ENCODE measurements at places on chromosomes 4 and X. TPM values are rescaled to one million over a fixed set of nuclear protein-coding genes. Genes with fewer than 3 reads are reported as not detected.
A peak's percentile ranks its signal among the peaks of the same experiment; 100 is the strongest.

DNA sequence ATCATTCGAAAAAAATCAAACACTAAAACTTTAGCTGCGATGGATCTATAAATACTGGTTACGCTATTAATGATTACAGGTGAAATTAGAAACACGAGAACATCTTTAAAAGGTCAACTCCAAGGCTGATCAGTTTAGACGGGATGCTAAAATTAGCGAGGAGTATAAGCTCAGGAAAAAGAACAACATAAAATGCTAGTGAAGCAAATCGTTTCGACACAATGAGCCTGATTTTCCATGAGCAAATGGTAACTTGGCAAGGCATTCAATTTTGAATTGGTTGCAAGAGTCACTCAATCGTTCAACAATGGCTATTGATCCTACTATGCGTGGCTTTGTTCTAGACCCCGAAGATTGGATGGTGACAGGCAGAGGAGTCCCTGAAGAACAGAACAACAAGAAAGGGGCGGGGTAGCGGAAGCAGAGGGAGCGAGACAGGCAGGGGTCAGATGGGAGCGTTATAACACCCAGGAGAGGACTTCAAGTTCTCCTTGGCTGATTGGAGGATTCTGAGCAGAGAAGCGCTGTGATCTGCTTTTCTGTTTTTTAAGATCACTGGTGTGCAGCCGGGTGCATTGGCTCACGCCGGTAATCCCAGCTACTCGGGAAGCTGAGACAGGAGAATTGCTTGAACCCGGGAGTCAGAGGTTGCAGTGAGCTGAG is 146.5 kb downstream of the RBM47 start:
- H3K36me3 ChIP-seq: no peaks in the 10 kb centered on the region
- H3K27me3 ChIP-seq: no peaks in the 10 kb centered on the region
- DNase-seq: no peak
- no peak overlapping the region for H3K27ac ChIP-seq
- H3K4me1 ChIP-seq: no peaks in the 10 kb centered on the region

GRCh38 chrX:69126642-69127041 is 38.6 kb downstream of the PJA1 start:
- no peak overlapping the region for H3K4me3 ChIP-seq
- H3K4me1 ChIP-seq: no peaks in the 10 kb centered on the region
- DNase-seq: no peak
- peaks cover 28% of the 10 kb centered on the region for H3K27me3 ChIP-seq

DNA sequence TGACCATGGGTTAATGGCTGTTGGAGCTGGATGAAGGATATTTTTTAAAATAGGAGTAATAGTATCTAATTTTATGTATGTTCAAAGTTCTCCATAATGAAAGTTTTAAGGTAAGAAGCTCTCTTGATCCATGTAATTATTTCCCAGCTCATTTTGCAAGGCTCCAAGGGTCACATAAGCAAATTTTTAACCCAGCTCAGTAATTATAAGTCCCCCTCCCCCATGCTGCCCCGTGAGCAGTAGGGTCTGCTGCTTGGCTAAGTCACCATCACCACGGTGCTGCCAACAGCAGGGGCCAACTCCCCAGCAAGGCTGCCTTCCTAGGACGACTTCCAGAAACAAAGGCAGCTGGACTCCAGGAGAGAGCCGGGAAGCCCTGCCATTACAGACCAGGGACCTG is 340.0 kb downstream of the FBXW7 start:
- DNase-seq: no peak
- no peak overlapping the region for H3K27ac ChIP-seq
- no peaks in the 10 kb centered on the region for H3K27me3 ChIP-seq
- no peaks in the 10 kb centered on the region for H3K4me1 ChIP-seq
- no peak overlapping the region for H3K4me3 ChIP-seq

SYN1 gene
- polyA plus RNA-seq: 0.02 TPM

GRCh38 chrX:53288189-53288588 is 6.8 kb upstream of the IQSEC2 start:
- no peaks in the 10 kb centered on the region for H3K27me3 ChIP-seq
- peak overlapping the region; percentile 21 for H3K4me3 ChIP-seq
- DNase-seq: peak; percentile 81
- H3K27ac ChIP-seq: peak overlapping the region; percentile 83

GRCh38 chr4:188573104-188573503 is 433.9 kb downstream of the TRIML1 start:
- no peak overlapping the region for H3K4me3 ChIP-seq
- no peak for DNase-seq
- no peaks in the 10 kb centered on the region for H3K27me3 ChIP-seq
- no peaks in the 10 kb centered on the region for H3K36me3 ChIP-seq
- H3K27ac ChIP-seq: no peak overlapping the region
- no peaks in the 10 kb centered on the region for H3K4me1 ChIP-seq

FAM241A gene
- 0.44 TPM for polyA plus RNA-seq

DNA sequence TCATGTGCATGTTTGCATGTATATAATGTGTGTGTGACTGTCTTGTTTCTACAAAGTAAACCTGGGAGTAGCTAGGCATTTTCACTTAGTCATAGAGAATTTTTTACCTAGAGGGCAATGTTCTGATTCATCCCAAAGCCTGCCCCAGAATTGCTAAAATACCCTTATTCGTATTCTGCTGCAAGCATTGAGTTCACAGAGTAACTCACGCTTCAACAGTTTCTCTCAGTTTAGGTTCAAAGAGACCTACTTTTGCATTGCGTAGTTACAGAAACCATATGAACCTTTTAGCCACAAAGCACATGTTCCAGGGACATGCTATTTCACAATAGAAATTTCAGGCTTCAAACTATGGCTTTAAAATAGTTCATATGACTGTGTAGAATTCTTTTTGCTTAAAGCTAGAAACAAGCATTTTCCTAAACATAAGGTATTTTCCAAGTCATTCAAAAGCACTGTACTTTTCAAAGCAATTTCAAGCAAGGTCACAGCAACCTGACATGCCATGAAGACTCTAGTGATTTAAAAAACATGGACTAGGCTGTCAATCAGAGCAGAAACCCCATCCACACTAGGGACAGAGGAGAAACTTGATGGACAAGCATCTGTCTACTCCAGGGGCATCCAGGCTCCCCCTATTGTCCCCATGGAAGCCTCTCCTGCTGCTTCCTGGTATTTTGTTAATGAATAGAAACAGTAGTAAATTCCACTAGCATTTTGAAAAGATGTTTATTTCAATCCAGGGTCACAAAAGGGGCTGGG is 81.5 kb upstream of the MAPK10 start:
- H3K27me3 ChIP-seq: no peaks in the 10 kb centered on the region
- H3K4me1 ChIP-seq: no peaks in the 10 kb centered on the region
- H3K27ac ChIP-seq: no peak overlapping the region
- no peaks in the 10 kb centered on the region for H3K36me3 ChIP-seq
- peak; percentile 14 for DNase-seq

DNA sequence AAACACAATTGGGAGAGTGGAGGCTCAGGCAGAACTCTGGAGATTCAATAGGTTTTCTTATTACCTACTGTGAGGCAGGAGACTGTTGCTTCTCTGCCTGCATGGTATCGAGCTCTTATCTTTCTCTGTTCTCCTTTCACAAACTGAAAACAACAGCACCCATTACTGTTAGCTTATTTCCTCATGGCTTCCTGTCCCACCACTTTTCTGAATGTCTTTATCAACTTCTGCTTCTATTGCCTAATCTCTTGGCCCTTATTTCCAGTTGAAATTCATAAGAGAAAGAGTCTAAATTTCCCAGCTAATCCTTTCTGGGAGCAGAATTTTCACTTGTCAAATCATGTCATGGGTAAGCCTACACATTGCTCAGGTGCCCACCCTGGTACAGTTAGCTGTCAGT is 46.8 kb upstream of the NDST3 start:
- H3K36me3 ChIP-seq: no peaks in the 10 kb centered on the region
- no peak for DNase-seq
- H3K4me3 ChIP-seq: no peak overlapping the region
- no peaks in the 10 kb centered on the region for H3K27me3 ChIP-seq
- no peak overlapping the region for H3K27ac ChIP-seq

DNA sequence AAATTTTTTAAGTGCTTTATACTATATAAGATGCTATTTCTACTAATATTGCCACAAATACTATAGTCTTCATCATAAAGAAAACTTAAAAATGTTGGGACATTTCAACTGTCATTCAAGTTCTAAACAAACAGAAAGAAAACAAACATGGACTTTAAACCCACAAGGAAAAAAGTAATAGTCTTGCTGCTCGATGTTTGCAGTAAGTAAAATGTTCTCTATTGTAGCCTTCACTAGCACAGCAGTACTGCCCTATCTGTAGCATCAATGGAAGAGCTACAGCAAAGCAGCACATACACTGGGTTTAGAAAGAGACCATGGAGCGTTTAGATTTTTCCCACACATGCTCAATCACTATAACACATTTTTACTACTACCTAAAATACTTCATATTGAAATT is 146.8 kb downstream of the KLHL13 start:
- H3K27ac ChIP-seq: no peak overlapping the region
- no peak for DNase-seq
- no peak overlapping the region for H3K4me3 ChIP-seq
- H3K36me3 ChIP-seq: peaks cover 3% of the 10 kb centered on the region

FIP1L1 gene
- polyA plus RNA-seq: 20.3 TPM

PPP1R2C gene
- polyA plus RNA-seq: not detected

SLC25A5 gene
- 387 TPM for polyA plus RNA-seq

DNA sequence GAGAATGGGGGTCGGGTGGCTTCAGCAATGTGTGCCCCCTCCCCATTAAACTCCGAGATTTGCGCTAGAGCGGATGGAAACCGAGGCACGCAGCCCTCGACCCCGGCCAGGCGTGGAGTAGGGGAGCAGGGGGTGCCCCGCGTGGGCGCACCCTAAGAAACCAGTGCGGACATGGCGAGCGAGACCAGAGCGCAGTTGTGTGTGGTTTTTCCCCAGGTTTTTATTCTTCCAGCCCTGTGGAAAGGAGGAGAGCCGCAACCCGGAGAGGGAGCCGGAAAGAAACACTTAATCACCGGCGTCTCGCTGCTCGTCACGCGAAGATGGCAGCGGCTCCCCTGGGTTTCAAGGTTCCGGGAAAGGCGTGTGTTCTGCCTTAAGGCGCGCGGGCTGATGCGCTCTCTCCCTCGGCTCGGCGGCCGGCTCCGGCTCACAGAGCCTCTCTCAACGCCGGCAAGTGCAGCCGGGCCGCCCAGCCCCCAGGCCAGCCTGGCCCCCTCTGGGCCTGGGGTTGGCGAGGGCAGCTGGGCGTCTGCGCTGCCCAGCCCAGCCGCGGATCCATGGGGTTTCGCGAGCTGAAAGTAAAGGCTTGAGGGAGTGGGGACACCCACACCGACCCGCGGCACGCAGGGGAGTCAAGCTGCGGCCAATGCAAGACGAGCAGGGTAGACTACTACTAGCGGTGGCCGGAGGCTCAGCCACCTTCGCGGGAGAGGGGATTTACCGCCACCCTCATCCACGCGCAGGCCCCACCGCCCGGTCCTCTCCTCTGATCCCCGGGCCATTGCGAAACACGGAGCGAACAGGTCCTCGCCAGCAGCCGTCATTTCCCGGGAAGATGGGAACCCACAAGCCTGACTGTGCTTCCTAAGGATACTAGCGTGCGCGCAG is 74.0 kb upstream of the BCOR start:
- H3K27me3 ChIP-seq: peaks cover 44% of the 10 kb centered on the region
- H3K27ac ChIP-seq: no peak overlapping the region
- peaks cover 49% of the 10 kb centered on the region for H3K4me1 ChIP-seq
- no peaks in the 10 kb centered on the region for H3K36me3 ChIP-seq

TLR1 gene
- polyA plus RNA-seq: not detected

MAGEC3 gene
- 0.91 TPM for polyA plus RNA-seq

- no peaks in the 10 kb centered on the region for H3K36me3 ChIP-seq
- DNase-seq: no peak
- peaks cover 9% of the 10 kb centered on the region for H3K27me3 ChIP-seq
- no peak overlapping the region for H3K4me3 ChIP-seq
- no peaks in the 10 kb centered on the region for H3K4me1 ChIP-seq
- H3K27ac ChIP-seq: no peak overlapping the region
These were observed 836 bp downstream of the BTK start for GRCh38 chrX:101385026-101385684.

GRCh38 chr4:7270121-7270520 is 77.8 kb downstream of the SORCS2 start:
- H3K4me1 ChIP-seq: no peaks in the 10 kb centered on the region
- no peaks in the 10 kb centered on the region for H3K27me3 ChIP-seq

DNA sequence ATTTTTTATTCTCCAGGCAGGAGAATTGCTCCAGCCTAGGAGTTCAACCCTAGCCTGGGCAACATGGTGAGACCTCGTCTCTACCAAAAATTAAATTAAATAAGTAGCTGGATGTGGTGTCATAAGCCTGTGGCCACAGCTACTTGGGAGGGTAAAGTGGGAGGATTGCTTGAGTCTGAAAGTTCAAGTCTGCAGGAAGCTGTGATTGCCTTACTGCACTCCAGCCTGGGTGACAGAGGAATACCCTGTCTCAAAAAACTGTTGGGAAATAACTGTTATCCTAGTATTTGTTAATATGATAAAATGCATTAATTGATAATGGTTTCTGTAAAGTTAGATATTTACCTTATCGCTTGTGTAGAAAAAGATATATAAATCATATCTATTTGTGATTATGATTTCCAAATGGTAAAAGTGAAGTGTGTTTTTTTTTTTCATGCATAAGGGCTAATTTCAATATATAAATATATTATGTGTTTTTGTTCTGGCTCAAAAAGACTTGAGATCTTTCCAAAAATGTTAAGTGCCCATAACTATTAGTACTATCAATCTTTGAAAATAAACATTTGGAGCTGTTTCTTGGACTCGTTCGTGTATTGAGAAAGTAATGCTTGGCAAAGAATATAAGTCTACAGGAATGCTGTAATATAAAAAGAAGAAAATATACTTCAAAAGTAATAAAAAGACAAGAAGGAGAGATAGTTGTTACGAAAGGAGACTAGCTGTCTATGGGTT is 396.6 kb downstream of the ADGRL3 start:
- no peak for DNase-seq
- no peaks in the 10 kb centered on the region for H3K27me3 ChIP-seq
- H3K4me3 ChIP-seq: no peak overlapping the region
- H3K27ac ChIP-seq: no peak overlapping the region

- H3K36me3 ChIP-seq: no peaks in the 10 kb centered on the region
- H3K4me3 ChIP-seq: no peak overlapping the region
- no peak for DNase-seq
- no peaks in the 10 kb centered on the region for H3K4me1 ChIP-seq
- no peak overlapping the region for H3K27ac ChIP-seq
These were observed 419.4 kb downstream of the ADGRL3 start for GRCh38 chr4:61619528-61619927.

DNA sequence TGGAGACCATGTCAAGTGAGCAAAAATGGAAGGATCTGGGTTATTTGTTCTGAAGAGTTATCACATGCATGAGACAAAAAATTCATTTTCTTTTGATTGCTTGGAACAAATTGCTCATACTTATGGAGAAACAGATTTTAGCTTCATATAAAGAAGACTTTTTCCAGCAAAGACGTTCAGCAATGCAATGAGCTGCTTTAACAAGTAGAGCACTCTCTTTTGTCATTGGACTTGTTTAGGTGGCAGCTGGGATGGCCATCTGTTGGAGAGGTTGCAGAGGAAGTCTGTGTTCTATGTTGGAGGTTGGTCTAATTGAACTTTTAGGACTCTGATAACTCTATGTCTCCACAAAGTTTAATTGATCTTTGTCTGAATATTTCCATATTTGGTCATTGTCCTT is 19.9 kb upstream of the CEP135 start:
- no peak for DNase-seq
- H3K4me1 ChIP-seq: no peaks in the 10 kb centered on the region
- no peak overlapping the region for H3K27ac ChIP-seq
- H3K36me3 ChIP-seq: no peaks in the 10 kb centered on the region
- no peaks in the 10 kb centered on the region for H3K27me3 ChIP-seq

FAAH2 gene
- 0.23 TPM for polyA plus RNA-seq

NAA11 gene
- not detected for polyA plus RNA-seq

Measured in SK-N-SH (cell line).